NCI-H1105 treated with DMSO at 0.1 percent for 48 hours (cell line): ENCODE measurements at places on chromosomes 4 and X.

GRCh38 chr4:155339588-155339987 lies 37.2 kb downstream of the MAP9 start:
- DNase-seq = peak; percentile 24

- peak; percentile 48 for DNase-seq
Observed at GRCh38 chrX:135086197-135086854, 34.0 kb downstream of the ETDB start.

- DNase-seq = no peak
Observed at GRCh38 chr4:127844601-127845116, 36.0 kb upstream of the PLK4 start.

DNA sequence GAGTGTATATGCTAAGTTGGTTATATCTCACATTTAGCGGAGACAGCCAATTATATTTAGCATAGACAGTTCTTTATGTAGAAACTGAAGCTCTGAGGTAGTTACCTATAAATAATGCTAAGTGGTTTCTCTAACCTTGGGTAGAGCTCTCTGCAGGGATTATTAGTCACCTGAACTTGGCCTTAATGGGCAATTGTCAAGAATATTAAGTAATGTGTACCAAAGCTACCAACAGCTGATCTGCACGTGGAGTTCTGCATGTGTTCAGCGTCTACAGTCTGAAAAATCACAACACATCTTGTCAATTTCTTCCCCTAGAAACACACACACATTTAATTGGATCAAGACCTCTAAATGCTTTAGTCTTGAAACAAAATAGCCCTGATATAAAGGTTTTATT lies 740.6 kb upstream of the FAM241A start:
- no peak for DNase-seq

- no peak for DNase-seq
Observed at GRCh38 chr4:166198516-166199310, 325.7 kb downstream of the TLL1 start.

DNA sequence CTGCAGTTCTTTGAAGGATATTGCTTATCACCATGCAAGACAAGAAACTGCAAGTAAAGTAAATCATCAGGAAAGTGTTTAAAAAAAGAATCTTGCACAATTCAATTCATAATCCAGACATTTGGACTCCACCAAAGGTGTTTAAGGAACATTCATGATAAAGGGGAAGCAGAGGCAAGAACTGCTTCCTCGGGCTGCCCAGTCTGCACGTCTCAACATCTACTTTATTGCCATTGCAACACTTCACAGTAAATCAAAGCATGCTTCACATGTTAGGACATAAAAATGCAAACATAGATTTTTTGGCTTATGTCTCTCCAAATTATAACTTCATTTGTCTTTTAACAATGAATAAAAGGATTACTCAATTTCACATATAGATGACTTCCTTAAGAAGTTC lies 42.5 kb downstream of the MID1 start:
- DNase-seq = no peak

GRCh38 chr4:1410491-1411325 lies 4.5 kb upstream of the NKX1-1 start:
- DNase-seq = no peak

- no peak for DNase-seq
Observed at GRCh38 chrX:152641256-152641875, 3.7 kb downstream of the GABRQ start.
